MV-4-11 (cell line): ENCODE measurements at places on chromosomes 5 and 9.

DNA sequence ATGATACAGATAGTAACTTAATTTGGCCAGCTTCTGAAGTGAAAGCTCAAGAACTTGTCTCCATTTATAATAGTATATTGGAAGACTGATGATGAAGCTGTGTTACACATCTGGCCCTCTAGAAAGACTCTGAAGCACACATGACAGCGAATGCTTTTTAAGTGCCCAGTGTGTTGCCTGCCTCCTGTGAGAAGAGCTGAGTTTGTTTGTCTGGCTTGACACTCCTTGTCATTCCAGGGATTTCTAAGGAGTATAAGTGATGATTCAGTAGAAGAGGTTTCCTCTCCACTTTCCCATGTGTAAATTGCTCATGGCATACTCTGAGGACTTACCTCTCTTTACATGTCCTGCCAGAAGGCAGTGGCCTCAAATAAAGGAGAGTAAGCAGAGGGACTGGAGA lies 30.4 kb upstream of the LRRTM2 start:
- no peak for DNase-seq

DNA sequence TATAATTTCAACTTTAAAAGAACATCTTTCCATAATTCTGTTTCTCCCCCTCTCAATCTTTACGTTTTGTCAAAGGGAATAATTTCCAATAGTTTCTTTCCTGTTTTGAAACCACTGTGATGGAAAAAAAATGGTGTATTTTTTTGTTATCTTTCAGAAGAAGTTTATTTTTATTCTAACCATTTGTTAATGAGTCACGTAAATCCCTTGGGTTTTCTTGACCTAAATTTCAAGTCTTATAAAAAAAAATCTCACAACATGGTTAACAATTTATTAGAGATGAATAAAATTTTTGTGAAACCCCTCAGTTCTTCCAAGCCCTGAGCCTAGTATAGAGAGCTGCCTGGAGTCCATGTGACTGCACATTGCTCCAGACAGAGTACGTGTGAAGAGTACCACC lies 106.1 kb upstream of the FBXL17 start:
- no peak for DNase-seq

DNA sequence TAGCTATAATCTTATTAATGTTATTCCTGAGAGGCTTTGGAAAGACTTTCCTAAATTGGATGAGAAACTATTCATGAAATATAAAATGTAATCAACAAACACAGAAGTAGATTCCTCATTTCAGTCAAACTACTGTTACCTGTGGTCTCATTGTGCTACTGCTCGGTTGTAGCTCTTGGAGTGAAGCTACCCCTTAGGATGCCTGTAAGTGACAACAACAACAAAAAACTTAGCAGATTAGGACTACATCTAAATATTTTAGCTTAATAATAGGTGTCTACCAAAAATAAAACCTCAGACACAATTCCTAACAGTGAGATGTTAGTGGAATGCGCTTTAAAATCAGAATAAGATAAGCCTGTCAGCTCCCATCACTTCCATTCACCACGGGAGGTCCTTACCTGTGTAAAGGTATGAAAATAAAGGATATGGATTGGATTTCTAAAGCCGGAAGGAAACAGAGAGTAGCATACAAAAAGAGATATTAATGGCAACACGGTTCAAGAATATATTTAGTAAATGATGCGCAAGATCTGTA lies 369.2 kb downstream of the OSTF1 start:
- DNase-seq, result no peak

DNA sequence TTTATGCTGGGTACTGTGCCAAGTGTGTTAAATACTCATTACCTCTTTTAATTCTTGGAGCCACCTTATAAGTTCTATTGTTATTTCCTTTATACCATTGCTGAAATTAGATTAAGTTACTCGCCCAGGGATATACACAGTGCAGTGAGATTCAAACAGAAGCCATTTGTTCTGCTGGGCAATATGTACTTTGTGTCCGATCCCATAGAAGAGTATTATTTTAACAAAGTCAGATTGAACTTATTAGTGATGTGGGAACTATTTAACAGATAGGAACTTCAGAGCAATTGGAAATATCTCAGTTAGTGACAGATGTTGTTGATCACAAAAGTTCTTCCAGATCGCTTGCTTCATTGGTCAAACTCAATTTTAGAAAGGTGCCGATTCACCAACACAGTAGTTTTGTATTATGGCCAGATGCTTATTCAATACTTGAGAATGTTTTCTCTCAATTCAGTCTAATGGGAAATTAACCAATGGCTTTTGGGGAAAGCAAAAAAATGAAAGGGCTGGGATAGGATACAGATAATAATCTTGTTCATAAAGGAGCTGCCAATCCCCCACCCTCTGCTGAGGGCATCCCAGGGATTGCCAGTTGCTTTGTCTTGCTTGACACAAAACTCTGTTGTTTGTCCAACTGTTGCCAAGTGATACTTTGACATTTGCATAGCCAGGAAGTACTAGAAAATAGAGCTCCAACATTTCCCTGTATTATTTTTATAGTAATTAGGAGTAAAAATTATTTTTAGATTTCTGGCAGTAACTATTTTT lies 94.8 kb upstream of the SEMA6A start:
- DNase-seq, result no peak
